Activated naive CD4-positive, alpha-beta T cell treated with anti-CD3 and anti-CD28 coated beads for 36 hours (primary cell): ENCODE measurements at places on chromosomes 5 and 9. TPM values are rescaled to one million over a fixed set of nuclear protein-coding genes. Genes with fewer than 3 reads are reported as not detected.
A peak's percentile ranks its signal among the peaks of the same experiment; 100 is the strongest.

GRCh38 chr9:130870491-130871381, 25.9 kb downstream of the QRFP start:
- DNase-seq: no peak

GRCh38 chr5:115579216-115579615, 23.1 kb downstream of the TICAM2 start:
- DNase-seq: no peak

DNA sequence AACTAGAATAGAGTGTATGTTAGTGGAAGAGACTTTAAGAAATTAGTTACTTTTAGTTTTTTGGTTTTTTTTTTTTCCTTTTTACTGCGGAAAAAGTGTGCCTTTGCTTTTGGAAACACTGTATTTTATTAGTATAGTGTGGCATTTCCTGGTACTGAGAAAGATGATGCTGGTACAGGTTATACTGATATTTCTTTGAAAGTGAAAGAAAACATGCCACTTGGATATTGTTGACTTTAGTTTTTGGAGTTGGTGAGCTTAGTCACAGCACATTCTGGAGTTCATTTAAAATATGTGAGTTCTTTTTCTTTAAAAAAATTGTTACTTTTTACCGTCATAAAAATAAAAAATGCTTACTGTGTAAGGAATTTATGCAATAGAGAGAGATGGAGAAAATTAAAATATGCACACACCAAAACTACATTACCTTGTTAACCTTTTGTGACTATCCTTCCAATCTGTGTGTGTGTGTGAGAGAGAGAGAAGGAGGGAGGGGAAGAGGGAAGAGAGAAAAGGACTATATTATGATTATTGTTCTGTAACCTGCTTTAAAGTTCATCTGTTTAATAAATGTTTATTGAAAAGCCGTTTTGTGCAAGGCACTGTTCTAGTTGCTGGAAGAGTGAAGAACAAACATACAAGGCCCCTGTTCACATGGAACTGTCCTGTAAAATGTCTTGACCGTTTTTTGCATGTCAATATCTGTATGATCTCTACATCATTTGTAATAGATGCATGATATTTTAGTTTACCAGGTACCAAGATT, 1.9 kb downstream of the UGCG start:
- DNase-seq: no peak

DNA sequence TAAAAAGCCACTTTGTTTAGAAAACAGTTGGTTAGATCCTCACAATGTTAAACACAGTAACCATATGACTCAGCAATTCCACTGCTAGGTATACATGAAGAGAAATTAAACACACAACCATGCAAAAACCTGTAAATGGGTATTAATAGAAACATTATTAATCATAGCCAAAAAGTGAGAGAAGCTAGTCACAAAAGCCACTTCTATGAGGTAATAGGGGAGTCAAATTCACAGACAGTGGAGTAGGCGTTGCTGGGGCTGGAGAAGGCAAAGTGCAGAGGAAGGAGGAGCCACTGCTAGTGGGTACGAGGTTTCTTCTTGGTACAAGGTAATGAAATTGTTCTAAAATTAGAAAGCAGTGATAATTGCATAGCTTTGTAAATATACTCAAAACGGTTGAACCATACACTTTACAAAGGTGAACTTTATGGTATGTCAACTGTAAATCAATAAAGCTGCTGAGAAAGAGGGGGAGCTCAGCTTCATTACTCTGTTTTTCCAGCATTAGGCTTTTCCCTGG, 364.4 kb downstream of the GADD45G start:
- DNase-seq: peak; percentile 57

- DNase-seq: no peak
Observed at GRCh38 chr5:45847877-45848276, 151.7 kb upstream of the HCN1 start.

- DNase-seq: no peak
Observed at GRCh38 chr5:161899590-161899989, 51.7 kb downstream of the GABRA1 start.

DNA sequence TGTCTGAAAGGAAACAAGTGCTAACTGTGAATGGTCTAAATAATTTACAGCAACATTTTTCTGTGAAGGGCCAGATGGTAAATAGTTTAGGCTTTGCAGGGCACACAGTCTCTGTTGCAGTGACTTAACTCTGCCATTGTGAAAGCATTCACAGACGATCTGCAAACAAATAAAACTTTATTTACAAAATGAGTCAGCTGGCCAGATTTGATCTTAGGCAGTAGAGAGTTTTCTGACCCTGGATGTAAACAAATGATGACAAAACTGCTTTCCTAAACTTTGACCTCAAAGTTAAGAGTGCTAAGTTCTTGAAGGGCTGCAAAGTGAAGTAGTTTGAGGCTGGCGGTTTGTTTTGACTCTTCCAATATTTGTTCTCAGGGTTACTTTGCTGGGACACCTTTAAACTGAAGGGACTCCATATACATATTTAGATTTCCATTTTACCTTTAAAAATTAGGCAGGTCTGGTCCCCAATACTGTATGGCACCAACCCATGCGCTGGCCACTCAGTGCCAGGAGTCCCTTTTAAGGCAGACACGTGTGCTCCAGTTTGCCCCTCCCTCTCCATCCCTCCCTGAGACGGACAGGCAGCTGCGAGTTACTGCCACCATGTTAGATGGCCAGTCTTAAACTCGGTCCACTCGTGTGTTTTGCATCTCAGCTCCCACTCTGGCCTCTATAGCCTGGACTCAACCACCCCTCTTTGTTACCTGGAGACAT, 4.0 kb upstream of the ADAMTS16 start:
- no peak for DNase-seq

GRCh38 chr5:57950616-57951228, 468.1 kb upstream of the ACTBL2 start:
- no peak for DNase-seq

GRCh38 chr5:170176916-170177315, 55.9 kb upstream of the C5orf58 start:
- no peak for DNase-seq

DNA sequence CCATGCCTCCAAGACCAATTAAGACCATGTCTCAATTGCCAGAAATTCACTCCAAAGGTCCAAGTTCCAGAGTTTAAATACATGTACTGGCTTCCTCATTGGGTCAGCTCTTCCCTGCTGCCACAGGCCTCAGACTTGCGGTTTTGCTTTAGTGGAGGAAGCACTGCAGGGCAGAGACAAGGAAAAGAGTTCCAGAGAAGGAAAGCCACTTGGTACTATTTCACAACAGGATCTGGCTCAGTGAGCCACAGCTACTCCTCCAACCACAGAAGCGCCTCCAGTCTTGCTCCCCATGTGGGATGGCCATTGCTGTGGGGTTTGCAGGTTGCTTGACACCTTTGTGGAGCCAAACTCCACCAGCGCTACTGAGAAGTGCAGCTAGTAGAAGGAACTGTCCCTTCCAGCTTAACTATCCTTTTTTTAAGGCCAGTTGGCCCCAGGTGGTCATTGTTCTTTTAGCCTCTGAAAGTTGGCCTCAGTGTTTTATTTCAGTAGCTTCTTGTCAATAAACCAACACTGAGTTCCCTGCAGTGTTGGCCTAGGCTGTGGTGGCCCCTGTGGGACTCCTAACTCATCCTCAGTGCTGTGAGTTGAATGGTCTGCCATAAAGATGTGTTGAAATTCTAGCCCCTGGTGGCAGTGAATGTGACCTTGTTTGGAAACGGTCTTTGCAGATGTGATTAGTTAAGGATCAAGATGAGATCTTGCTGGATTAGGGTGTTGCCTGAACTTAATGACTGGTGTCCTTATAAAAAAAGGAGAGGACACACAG, 93.7 kb upstream of the DAP start:
- DNase-seq: no peak

DNA sequence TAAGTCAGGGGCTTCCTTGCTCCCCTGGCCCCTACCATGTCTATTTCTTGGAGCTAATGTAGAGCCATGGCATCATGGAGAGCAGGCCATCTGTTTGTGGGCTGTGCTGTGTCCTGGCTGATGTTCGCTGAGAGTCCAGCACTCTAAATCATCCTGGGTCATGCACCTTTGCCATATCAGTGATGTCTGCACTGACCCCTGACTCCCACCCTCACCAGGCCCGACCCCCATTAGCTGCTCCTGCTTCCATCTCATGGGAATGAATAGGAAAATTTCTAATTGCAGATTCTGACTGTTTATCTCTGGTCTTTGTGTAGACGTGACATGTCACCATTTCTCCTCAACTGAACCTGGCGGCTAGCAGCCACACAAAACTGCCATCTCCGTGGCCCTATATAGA, 236.9 kb downstream of the NSG2 start:
- DNase-seq: no peak

- no peak for DNase-seq
Observed at GRCh38 chr9:6956879-6957278, 199.1 kb downstream of the KDM4C start.

DNA sequence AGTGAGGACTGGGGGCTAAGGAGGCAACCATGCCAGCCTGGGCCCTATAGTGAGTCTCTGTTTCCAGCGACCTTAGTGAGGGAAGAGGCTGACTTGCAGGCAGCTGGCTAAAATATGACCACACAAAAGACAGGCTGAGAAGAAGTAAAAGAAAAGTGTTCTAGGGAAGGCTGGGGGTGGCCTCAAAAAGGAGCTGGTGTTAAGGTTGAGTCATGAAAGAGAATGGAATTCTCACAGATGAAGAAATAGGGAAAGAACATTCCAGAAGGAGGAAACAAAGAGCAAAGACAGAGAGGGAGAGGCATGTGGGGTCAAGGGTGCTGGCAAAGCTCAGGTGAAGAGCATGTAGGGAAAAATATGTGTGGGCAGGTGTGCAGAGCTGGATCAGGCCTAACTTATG, 302.7 kb upstream of the RFX3 start:
- no peak for DNase-seq

GRCh38 chr5:109688630-109688969, 1.1 kb upstream of the MAN2A1 start:
- DNase-seq: peak; percentile 59

GRCh38 chr5:150636391-150637244, 3.8 kb upstream of the SYNPO start:
- no peak for DNase-seq

DNA sequence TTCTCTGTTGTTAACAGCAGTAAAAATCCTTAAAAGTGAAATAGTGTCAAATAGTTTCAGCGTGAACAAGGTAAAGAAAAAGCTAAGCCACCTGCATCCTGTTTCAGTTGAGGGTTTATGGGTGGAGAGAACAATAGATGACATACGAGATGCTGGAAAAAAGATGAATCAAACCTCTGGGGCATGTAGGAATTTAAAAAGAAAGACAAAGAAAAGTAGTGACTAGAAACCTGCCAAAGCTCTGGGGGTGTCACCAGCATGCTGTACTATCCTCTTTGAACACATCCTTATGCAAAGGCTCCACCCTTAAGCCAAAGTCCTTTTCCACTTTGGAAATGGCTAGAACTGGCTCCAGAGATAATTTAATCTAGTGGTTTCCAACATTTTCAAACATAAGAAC, 22.2 kb downstream of the SCAI start:
- peak; percentile 44 for DNase-seq

GRCh38 chr9:74630228-74630627, 133.1 kb downstream of the RORB start:
- DNase-seq: no peak

Gene LTC4S
- 0.79 TPM for total RNA-seq

Gene MFAP3
- total RNA-seq: 7.9 TPM

Gene PDE6A
- not detected for total RNA-seq

Gene NR6A1
- total RNA-seq: 1.8 TPM

Gene TXN
- total RNA-seq: 475 TPM

Gene GLDC
- total RNA-seq: 1.9 TPM

Gene ARHGEF37
- total RNA-seq: 0.95 TPM

Gene SH3TC2
- not detected for total RNA-seq

Gene PRLR
- not detected for total RNA-seq

Gene HMCN2
- total RNA-seq: not detected

Gene C5orf22
- 25.5 TPM for total RNA-seq
